GM12891 (cell line): ENCODE measurements at places on chromosomes 11 and 22.

DNA sequence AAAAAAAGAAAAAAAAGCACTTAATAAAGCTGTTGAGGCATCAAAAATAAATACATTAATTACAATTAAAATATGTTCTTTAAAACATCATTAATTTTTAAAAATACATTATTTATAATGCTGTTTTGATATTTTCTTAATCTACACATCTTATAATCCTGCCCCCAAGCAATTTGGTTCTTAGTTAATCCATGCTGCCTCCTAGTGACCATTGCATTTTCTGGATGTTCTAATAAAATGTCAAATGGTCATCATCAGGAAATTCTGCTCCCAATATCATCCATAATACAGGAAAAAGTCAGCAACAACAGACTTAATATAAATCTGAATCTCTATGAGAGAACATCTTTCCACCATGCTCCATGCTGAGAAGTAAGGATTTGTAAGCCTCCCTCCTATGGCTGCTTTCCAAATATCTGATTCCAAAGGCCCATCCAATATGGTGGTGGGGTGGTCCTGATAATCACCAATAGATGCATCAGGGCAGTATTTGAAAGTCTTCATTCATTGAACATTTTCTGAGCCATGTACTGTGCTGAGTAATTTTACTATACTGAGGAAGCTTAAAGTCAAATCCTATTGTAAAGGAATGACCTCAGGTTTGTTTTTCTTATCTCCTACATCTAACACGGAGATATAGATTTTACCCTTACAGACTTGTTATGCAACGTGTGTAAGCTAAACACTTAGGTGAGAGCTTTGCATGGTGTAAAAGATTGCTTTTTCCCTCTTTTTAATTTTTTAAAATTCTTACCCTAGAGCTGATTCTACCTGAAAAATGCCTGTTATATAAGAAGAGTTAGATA, 124.7 kb upstream of the BMAL1 start:
- DNase-seq: no peak

DNA sequence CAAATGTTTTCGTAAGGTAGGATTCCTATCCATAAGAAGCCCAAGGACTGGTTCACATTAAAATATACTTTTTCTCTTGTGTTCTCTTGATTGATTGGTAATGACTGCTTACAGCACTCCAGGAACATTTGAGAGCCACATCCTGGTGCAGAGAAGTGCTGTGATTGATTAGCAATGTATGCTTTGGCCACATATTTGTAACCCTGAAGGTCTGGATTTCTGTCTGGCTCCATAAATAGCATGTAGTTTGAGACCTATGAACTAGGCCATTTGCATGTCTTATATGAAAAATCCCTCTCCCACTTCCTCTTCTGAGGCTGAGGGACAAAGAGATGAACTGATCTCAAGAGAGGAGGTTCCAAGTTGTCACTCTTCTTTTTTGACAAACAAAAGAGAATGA, 49.3 kb upstream of the CD44 start:
- DNase-seq: no peak

- DNase-seq: no peak
Measured at GRCh38 chr11:119025099-119025473, 5.6 kb downstream of the SLC37A4 start.

DNA sequence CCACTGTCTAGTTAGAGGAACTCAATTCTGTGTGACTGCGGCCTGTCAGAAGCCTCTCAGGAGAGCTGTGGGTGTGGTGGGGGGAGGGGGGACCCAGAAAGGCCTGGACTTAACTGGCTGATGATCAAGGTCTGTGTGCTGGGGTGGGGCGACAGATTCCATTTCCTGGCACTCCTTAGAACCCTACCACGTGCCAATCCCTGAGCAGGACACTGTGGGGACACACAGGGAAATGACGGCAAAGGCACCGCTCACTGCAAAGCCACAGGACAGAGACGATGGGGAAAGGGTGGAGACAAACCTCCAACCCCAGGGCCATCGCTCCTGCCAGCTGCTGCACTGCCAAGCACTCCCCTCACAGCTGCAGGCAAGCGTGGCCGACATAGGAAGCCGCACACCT, 58.4 kb upstream of the BID start:
- no peak for DNase-seq

- DNase-seq: no peak
Measured at GRCh38 chr11:19867064-19867463, 154.4 kb downstream of the NAV2 start.

- DNase-seq: no peak
Measured at GRCh38 chr22:42745118-42745517, 24.4 kb upstream of the A4GALT start.

DNA sequence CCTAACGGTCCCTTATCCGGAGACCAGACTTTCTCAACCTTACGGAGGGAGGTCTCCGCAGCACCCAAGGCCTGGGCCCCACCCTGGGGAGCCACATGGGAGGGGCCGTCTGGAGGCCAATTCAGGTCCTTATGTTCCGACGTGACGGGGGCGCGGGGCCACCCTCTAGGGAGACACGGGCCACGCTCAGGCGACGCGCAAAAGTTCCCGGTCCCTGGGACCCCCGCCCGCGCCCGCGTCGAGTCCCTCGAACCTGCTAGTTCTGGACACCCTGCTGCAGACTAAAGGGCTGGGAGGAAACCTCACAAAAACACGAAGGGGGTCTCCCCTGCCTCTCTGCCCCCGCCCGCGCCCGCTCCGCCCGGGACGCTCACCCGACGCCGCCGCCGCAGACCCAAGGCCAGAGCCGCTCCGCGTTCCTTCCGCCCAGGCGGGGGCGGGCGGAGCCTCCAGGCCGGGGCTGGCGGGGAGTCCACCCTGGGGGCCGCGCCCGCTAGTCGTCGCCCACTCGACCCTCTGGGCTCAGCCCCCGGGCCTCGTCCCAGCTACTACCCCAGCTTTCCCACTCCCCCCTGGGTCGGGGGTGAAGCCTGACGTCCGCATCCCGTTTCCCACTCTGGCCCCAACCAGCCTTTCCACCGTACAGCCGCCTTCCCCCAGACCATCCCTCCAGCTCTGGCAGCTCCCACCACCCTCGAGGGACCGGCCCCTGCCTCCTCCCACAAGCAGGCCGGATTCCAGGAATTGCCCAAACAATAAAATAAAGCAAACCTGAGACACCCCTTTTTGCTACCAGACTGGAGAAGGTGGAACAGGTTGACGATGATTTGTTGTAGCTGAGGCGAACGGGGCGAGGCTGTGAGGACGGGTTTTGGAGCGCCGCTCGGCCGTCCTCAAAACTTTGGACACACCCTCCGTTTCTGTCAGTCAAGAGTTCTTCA, 2.7 kb downstream of the RNH1 start:
- peak; percentile 50 for DNase-seq

DNA sequence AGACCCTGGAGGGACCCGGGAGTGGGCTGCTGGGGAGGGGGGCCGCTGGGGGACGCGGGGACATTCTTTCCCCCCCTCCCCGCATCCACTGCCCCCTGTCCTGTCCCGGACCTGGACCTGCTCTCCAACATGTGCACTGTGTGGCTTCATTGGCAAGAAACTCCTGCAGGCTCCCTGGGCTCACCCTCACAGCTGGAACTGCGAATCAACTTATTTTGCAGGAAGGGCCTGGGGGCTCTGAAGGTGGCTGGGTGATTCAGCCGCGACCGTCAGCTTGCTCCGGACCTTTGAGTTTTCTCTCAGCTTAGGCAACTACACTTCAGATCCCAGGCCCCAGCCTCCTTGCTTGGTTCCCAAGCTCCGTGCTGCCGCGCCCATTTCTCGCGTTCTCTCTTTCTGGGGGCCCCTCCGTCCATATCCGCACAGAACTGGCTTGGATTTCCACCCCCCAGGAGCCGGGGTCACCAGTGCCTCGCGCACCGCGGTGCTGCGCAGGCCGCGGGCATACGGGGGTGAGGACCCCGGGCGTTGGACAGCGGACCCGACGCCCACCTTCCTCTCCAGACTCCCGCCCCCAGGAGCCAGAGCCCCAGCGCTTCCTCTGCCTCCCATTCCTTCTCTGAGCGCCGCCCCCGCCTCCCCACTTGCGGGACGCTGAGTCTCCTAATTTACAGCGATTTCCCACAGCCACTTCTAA, 471 bp upstream of the AHNAK start:
- DNase-seq: no peak

- DNase-seq: no peak
Measured at GRCh38 chr11:127806501-127806900, 780.9 kb downstream of the ETS1 start.

GRCh38 chr11:33802194-33802950, 28.1 kb upstream of the FBXO3 start:
- no peak for DNase-seq

DNA sequence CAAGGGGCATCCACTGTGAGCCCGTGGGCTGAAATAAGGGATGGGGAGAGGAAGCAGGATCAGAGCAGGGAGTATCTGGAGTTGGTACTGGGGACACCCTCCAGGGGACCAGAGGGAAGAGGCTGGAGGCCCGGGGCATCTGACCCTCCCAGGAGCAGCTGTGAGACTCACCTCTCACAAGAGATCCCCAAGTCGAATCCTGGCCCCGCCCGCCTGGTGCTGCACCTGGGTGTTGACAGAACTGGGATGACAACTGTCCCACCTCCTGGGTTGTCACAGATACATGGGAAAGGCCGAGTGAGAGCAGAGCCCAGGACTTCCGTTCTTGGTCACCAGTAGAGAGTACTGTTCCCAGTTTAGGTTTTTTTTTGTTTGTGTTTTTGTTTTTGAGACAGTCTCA, 78.9 kb downstream of the CELSR1 start:
- no peak for DNase-seq

DNA sequence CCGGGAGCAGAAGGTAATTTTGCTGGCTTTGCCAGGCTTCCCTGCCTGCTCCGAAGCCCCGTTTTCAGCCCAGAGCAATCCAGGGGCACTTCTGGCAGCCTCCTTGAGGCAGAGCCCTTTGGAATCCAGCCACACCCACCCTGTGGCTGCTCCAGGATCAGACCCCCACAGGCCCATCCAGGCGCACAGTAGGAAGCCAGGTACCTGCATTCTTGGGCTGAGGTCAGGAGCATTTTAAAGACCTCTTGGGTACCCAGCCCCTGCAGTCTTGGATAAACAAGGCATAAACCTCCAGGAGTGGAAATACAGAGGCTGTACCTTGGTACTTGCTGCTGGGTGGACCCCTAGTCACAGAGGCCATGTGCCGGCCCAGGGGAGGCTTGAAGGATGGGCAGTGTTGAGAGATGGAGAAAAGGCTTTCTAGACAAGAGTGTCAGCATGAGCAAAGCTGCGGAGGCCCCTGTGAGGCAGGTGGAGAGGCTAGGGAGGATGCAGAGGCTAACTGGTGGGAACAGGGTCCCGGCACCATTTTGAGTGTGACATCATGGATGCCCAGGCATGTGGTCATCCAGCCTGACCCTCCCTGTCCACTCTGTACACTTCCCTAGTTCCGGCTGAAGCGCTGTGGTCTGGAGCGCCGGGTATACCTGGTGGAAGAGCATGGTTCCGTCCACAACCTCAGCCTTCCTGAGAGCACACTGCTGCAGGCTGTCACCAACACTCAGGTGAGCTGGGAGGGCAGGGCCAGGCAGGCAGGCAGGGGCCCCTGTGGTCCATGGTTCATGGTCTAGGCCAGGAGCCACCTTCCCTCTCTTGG, 3.9 kb downstream of the MUS81 start:
- DNase-seq: no peak

DNA sequence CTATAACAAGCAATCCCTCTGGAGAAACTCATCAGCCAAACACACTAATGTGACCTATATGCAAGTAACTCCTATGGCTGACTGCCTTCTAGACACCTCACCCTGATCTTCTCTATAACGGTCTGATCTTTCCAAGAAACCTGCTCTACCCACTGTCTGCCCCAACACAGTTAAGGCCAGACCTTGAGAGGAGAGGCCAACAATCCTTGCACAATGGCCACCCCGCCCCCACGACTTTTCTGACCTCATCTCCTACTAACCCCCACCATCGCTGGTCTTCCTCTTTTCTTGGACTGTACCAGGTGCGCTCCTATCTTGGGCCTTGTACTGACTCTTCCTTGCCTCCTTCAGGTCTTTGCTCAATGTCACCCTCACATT, 12.5 kb downstream of the HIRA start:
- no peak for DNase-seq

DNA sequence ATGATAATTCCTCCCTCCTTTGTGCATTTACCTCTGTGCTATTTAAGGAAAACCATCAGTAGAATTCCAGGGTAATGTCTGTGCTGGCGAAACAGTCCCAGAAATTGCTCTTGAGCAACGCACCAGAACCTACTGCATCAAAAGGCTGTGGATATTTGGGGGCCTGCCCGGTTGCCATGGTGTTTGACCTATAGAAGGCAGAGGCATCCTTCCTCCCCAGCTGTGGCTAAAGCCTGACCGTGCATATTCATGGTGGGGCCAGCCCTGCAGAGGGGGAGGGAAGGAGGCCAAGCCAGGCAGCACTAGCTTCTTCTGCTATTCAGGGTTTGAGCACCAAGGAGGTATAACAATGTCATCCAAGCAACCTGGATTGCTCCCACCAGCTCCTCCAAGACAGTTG, 215.0 kb upstream of the E2F8 start:
- no peak for DNase-seq

- no peak for DNase-seq
Measured at GRCh38 chr11:79025622-79026021, 415.2 kb downstream of the TENM4 start.

DNA sequence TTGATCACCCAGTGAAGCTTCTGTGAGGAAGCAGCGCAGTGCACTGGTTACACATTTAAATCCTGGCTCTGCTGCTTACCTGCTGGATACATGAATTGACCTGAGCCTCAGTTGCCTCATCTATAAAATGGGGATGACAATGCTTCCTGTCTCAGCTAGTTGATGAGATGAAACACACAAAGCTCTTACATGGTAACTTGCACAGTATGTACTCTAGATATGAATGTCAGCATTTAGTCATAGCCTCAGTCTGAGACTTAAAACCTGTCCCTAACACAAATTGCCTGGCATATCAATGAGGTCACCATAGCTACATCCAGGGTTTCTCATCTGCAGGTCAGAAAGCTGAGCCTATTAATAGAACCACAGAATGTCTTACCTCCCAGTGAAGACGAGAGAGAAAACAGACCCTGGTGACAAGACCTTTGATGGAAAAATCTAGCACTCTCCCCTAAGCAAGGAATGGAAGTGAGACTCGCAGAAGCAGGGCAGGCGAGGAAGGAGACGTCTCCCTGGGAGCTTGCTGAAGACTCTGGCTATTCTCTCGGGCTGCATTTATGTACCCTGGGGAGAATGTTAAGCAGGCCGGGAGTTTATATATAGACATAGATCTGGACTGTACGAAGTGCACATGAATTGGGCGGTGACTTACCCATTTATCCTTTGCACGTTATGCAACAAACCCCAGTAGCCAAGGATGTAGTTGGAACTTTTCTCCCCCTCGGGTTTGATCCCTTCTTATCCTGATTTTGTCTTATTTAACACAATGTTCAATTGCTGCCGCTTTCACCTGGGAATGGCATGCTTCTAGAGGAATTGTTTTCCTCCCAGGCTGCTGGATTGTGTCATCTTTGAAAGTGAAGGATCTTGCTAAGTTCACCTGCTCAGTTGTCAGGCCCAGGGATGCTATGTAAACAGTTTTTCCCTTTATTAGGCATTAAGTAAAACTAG, 18.0 kb downstream of the SDHAF2 start:
- no peak for DNase-seq

DNA sequence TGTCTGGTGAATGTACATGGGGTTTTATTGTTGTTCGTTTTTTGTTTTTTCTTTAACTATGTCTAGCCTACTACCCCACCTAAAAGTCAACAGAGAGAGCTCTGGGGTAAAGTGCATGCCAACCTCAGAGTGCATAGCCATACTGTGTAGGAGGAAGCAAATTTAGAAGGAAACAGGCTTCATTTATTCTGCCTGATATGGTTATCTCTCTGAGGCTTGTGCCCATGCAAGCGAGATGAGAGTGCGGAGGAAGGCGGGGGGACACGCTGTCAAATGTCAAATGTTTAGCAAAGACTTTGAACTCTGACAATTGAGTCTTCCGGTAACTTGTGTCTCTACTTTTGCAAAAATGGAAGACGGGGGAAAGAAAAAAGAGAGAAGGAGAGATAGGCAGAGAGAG, 295.5 kb downstream of the ETS1 start:
- no peak for DNase-seq
